BJ (cell line): ENCODE measurements at places on chromosomes 2 and 18.

DNA sequence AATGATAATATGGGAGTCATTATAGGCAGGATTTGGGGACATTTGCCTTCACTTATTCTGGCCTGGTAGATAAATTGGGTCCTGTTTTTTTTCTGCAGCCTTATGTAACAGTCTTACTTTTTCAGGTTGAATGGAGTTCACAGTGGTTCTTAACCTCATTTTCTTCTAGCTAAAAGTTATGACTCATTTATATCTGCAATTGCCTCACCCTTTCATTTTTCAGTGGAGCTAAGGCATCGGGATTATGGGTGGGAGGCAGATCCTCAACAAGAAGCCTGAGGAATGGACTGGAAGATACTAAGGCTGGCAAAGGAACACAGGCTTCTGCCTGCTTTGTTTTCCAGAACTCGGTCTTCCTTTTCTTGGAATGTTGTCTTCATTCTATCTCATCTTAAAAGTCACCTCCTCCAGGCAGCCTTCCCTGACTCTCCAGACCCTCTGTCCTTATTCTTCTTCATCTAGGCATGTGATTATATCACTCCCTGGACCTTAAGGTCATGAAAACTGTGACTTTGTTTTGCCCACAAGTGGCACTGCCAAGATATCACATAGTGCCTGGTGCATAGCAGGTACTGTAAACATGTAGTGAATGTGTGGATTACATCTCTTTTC, 41.0 kb upstream of the ACSL3 start:
- DNase-seq, result peak; percentile 52

DNA sequence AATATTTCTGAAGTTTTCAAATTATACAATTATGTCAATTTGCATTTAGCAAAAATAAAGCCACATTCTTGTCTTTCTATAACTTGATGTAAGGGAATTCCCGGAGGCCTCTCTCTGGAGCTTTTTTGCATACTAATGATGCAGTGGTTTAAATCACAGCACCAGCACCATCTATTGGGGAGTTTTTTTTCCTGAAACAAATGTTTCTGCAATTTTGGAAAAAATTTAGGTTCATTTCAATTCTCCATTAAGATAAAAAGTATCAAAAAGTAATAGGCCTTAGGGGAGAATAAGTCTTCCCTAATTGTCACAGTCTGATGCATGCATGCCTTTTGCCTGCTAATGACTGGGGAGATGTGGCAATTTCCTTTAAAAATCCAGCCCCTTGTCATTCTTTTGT, 13.5 kb downstream of the CBLN2 start:
- no peak for DNase-seq

GRCh38 chr18:305003-305501, 37.2 kb upstream of the THOC1 start:
- no peak for DNase-seq

DNA sequence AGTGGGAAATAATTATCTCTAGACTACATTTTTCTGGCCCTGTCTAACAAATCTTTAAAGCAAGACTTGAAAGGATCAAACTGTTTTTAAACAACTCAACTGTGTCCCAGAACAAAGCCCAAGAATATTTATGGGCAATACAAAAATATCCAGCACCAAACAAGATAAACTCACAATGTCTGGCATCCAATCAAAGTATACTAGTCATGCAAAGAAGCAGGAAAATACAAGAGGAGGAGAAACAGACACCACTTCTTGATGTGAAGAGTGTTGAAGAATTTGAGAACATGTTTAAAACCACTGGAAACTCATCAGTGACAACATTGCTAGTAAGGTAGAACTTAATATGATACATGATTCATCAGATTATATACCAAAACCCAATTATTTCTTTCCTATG, 66.1 kb upstream of the CDC42EP3 start:
- DNase-seq, result no peak

DNA sequence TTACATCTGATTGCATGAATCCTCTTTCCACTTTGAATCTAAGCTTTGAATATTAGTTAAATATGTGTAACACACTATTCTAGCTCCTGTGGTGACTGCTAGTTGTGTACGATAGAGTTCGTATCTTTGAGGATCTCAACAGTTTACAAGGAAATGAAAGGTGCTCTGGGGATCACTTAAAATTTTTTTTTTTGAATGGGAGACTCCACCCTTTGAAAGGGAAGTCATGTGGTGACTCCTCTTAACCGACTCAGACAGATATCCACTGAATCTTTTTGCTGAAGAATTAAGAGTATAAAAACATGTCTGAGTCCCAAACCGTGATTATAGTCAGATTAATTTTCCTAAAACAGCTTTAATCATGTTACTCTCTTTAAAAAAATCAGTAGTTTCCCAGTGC, 4.0 kb downstream of the CLIP4 start:
- no peak for DNase-seq

DNA sequence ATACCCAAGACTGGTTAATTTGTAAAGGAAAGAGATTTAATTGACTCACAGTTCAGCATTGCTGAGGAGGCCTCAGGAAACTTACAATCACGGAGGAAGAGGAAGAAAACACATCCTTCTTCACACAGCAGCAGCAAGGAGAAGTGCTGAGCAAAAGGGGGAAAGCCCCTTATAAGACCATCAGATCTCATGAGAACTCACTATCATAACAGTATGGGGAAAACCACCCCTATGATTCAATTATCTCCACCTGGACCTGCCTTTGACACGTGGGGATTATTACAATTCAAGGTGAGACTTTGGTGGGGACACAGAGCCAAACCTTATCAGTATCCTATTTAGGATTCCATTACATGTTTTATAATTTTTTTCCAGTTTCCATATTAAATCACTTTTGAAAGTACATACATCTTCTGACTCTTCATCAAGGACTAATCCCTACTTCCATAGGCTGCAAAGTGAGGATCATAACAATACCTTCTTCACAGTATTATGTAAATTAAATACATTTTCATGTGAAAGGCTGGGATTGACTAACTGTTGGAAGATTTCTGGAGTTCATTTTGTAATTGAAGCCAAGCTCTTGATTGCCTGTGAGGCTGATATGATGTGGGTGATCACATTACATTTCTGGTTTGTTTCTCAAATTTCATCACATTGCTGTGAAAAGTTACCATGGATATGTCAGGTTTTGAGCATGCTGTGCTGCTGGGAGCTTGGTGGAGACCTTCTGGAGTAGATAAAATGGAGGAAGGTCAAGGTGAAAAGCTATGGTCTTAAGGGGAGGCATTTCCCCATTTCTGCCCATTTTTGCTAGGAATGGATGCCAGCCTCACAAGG, 31.7 kb upstream of the CERS6 start:
- peak; percentile 19 for DNase-seq

DNA sequence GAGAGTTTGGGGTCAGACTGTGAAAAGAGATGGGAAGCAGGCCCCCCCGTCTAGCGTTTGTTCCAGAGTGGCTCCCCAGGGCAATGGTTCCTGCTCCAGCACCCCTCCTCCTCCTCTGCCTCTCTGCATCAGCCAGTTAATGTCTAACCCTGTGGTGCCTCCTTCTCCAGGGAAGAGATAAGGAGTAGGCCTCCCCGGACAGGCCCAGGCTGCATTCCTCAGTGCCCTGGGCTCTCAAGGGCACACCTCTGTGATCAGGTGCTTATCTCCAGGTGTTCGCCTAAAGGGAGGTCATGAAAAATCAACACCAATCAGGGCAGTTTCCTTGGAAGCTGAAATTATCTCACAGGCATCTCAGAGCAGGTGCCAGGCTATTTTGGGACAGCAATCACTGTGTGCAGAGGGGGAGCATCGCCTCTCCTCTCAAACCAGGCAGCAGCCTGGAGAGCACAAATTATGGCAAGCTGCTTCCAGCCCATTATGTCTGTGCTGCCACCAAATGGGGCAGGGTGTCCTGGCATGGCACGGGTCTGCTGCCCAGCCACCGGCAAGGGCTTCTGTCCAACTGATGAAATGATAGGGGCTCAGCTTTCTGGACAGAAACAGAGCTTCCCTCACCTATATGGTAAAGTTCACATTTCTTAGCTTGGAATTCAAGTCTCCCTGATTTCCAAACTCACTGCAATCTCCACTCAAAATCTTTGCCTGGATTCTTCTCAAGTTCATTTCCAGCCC, 255.8 kb upstream of the SLC14A2 start:
- no peak for DNase-seq

DNA sequence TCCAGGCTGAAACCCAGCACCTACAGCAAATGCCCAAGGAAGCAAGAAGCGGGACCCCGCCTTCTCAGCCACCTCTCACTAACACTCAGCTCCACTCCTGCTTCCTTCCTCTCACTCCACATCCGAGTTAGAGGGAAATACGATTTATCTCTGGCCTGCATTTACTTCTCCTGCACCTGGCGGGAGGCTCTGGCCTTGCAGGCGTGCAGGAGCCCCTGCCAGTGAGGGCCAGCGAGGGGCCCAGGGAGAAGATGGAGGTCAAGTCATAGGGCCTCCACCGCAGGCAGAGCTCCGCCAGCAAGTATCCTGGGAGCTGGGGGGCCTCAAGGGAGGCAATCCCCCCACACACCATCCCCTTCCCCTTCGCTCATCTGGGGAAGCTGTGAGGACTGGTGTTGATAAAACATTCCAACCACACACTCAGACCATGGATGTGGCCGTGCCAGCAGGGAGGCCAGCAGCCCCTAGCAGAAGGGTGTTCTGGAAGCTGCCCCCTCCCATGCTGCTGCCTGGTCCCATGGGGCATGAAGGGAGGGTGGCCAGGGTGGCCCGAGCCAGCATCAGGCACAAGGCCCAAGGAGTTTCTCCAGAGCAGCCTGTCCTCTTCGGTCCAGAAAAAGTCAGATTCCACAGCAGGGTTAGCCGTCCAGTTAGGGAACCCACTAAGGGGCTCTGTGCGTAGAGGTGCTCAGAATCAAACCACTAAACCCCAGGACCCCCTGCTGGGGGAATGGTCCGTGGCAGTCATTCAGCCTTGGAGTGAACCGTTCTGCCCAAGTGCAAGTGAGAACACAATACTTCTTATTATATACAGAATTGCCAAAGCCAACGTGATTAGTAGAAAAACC, 91.2 kb downstream of the HDAC4 start:
- no peak for DNase-seq

DNA sequence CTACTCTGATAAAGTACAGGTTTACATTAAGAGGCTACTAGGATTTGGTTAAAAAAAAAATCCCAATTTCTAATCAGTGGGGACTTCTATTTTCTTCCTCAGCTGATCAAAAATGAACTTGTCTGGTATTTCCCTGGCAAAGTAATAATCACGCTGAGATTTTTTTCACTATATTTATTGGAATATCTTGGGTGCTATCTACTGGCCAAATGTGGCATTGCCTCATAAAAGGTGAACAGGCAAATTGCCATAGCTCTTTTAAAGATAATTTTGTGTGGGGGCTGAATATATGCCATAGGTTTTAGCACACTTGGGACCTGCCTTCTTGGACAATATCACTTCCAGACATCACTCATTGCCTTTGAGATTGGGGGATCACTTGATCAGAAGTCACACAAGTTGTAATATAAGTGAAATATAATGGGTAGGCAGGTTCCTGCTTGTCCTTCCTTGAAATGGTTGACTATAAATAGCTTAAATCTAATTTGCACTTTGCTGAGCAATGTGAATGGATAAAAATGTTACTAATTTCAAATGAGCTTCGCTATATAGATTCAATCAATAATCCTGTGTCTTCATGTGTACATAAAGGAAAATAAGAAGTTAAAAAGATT, 7.0 kb upstream of the NXPH2 start:
- DNase-seq, result no peak

DNA sequence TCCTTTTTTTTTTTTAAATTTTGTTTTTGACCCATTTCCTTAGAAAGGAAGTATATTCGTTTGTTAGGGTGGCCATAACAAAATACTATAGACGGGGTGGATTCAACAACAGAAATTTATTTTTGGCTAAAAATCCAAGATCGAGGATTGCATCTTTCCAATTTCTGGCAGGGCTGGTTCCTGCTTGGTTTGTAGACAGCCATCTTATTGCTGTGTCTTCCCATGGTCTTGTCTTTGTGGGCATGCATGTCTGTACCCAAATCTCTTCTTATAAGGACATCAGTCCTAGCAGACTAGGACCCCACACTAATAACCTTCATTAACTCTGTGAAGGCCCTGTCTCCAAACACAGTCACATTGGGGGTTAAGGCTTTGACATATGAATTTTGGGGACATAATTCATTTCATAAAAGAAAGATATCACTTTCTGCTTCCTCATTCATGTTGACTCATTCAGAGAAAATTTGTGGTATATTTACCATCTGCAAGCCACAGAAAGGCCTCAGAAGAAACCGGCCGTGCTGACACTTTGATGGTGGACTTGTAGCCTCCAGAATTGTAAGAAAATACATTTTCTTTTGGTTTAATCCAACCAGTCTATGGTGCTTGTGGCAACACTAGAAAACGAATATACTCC, 262.1 kb downstream of the LPIN1 start:
- DNase-seq, result no peak

- DNase-seq, result no peak
Observed at GRCh38 chr2:195331966-195332365, 325.1 kb upstream of the SLC39A10 start.
